Nucleus accumbens (tissue), 56 donors: ENCODE measurements at places on chromosomes 2 and 18.
A peak's percentile ranks its signal among the peaks of the same experiment; 100 is the strongest.

DNA sequence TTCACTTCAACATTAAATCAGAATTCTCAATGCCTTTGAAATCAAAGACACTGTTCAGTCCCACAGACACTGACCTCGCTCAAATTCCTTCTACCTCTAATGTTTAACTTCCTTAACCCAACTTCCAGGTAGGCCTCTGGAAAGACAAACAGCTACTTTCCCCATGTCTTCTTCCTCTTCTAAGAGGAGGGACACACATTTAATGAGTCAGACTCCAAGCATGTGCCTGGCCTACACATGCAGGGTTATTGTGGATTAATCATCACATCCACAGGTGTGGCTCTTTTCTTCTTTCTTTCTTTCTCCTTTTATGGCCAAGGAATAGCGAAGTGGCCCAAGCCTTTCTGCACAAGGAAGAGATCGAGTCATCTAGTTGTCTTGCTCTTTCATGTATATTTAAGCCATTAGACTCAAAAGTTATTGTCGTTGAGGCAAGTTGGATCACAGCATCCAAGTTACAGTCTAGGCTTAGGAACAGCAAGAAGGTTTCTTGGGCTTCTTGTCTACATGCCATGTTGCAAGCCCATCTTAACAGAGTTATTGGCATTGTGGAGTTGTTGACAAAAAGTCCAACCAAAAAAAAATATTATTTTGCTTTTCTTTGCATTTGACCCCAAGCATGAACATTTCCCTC, 387.8 kb downstream of the IRS1 start:
- DNase-seq, result no peak

- no peak for DNase-seq
Observed at GRCh38 chr2:26136451-26136850, 36.4 kb upstream of the GAREM2 start.

DNA sequence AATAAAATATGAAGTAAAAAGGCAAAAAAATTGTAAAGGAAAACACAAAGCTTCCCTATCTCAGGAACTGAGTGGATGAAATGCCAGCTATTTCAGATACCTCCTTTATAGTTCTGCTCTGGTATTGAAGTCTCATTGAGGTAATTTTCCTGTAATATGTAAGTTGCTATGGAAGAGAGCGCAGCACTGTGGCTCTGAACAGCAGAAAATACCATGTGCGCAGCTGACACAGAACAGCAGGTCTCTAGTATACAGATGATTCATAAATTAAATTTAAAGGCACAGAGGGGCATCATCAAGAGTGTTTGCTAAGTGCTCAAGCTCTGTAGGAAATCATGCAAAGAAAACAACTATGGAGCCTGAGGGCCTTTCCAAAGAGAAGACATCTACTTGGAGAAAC, 315.3 kb upstream of the CDH7 start:
- DNase-seq, result no peak

DNA sequence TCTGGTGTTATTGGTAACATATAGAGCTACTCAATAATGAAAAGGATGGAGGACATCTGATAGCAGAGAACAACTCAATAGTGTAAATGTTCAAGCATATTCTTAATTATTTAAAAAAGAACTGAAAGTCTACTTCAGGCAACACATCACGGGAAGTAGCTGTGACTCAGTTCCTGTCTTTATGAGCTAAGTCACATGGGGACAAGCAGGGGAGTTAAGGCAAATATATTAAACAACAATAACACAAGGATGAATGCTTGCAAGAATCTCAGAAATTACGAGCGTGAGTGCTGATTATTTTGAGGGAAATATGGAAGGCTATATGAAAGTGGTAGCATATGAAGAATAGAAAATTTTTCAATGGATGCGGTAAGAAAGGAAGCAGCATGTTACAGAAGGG, 4.0 kb upstream of the HNMT start:
- no peak for DNase-seq

DNA sequence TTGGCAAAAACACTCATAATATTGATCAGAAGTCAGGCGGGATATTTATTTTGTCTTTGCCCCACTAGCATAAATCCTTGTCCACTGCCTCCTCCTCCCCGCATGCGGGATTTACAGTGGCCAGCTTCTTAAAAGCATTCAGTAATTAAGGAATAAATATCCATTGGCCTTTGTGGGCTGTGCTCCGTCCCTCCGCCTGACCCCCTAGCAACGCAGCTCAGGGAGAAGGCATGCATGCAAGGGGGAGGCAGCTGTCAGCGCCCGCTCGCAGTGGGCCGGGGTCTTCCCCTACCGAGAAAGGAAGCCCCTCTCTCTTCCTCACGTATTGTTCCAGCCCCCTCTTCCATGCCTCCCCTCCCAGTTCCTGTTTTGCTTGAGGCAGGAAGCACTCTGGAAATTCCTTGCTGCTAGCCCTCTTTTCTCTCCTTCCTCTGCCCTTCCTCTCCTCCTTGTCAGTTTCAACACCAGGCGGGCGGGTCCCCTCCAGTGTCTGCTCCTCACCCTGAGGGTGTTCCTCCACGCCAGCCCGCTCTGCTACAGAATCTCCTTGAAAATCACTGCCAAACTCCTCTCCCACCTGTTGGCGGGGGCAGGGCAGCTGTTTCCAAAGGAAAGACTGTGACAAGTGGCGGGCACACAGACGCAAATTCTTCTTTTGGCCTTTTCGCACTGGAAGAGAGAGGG, 60.1 kb downstream of the GBX2 start:
- no peak for DNase-seq

GRCh38 chr2:60422826-60423483, 130.5 kb downstream of the BCL11A start:
- DNase-seq, result no peak

GRCh38 chr18:24536834-24537233, 76.4 kb downstream of the HRH4 start:
- no peak for DNase-seq

GRCh38 chr18:55501982-55502710, 85.8 kb downstream of the TCF4 start:
- DNase-seq, result no peak

DNA sequence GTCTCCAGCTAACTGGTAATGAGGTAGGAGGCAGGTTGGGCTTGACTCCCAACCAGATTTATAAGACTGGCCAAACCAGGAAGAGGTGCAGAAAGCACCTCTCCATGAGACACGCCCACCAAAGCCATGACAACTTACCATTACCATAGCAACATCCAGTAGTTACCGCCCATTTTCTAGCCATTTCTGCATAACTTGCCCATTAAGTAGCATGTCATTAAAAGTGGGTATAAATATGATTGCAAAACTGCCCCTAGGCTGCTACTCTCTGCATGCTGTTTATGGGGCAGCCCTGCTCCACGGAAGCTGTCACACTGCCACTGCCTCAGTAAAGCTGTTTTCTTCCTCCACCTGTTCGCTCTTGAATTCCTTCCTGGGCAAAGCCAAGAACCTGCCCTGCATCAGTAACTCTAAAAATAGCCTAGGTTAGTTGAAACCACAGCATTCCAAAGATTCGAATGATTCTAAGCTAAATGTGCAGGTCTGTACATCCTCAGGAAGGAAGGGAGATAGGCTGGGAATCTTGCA, 131.9 kb downstream of the ATL2 start:
- no peak for DNase-seq

GRCh38 chr2:227482638-227483340, 10.8 kb downstream of the AGFG1 start:
- no peak for DNase-seq

DNA sequence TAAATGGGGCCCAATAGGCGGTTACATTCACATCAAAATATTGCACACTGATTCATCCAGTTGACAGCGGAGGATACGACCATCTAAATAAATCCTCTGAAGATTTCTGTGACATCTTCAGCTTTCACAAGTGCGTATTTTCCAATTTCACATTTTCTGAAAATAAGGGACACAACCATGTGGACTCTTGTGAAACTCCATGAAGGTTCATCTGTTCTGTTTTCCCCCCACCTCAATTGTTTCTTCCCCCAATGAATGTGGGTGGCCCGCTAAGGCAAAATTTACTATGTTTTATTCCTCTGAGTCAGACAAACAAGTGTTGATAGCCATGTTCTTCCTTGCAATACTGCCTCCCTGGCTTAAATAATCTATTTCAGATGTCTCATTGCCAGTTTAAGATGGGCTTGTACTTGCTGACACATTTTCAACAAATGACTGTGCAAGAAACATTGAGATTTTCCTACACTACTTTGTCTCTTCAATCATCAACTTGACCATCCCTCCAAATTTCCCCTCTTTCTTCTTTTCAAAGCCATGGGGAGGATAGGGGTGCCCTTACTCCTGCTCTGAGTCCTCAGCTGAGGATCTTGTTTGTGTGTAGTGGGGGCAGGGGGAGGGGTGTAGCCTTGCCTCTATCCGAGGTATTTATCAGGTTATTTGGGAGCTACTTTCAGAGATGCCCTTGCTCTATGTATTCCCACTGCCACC, 78.2 kb downstream of the BCL11A start:
- DNase-seq, result no peak

- no peak for DNase-seq
Observed at GRCh38 chr2:25043241-25043867, 1.5 kb downstream of the EFR3B start.

GRCh38 chr18:35387152-35387571, 10.0 kb upstream of the ZNF396 start:
- no peak for DNase-seq

DNA sequence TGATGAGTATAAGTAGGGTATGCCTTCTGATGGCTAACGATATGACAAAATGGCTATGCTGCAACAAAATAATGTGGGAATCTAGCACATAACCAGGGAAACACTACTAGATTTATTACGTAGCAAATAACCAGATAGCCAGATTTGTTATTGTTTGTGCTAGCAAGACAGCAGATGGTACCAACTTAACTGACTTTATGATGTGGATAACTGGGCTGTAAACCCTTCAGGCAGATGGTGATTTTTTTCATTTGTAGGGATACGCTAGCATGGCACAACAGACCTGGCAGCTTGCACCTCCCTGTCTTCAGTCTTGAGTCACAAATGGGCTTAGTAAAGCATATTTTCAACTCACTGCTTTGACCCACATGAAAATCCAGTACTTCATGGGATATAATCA, 48.7 kb downstream of the PRELID3A start:
- DNase-seq, result no peak

DNA sequence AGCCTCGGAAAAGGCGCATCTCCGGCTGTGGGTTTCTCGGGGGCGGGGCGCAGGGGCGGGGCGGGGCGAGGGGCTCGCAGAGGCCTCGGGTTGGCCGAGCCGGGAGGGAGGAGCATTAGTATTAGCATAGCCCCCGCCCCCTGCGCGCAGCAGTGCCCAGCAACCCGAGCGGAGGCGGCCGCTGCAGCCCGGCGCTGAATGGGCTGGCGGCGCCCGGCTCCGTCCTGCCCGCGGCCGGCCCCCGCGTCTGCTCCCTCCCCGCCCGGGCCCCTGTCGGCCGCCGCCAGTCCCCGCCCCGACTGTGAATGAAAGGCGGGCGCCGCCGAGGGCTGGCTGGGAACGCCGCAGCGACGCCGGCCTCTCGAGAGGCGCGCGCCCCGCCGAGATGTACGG, at the start of gene EFR3B:
TSS of gene EFR3B (plus strand) at position 149 of the 393 bp plus-strand sequence. CDS start at position 386, 237 bp downstream.
- peak; percentile 96 for DNase-seq

DNA sequence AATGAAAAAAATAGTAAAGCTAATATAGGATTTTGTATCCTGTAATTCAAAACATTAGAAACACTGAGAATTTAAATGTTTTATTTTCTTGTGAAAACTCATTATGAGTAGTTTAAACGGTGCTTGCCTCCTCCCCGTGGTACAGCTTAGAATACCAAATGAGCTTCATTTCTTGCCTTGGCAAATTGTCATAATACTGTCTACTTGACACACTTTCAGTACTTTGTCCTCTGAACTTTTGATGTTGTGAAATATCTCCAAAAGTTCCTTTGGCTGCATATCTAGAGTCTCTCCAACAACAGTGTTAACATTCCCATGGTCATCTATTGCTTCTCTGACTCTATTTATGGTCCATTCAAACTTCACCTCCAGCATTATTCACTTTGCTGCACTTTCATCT, 61.9 kb upstream of the EPB41L5 start:
- DNase-seq, result no peak

GRCh38 chr2:142893241-142893640, 15.8 kb downstream of the KYNU start:
- DNase-seq, result no peak

GRCh38 chr18:3059272-3059671, 46.3 kb upstream of the LPIN2 start:
- DNase-seq, result no peak

DNA sequence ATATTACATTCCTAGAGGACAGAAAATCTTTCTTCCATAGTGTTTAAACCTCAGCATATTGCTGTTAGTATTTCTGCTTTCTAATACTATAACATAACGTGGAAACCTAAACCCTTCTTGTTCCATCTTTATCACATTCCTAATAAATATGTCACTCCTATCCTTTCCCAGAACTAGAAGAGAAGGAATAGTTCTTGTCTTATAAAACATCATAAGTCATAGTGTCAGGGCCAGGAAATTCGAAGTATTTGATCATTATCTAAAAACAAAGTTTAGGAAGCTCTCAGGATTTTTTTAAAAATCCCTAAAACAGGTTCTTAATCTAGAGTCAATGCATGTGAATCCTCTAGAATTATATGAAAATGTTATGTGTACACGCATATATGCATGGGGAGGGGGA, 2.0 kb downstream of the NHEJ1 start:
- no peak for DNase-seq

- DNase-seq, result no peak
Observed at GRCh38 chr2:70936979-70937811, 1.5 kb downstream of the ATP6V1B1 start.

- no peak for DNase-seq
Observed at GRCh38 chr2:217325816-217326215, 466.0 kb upstream of the TNP1 start.

- DNase-seq, result no peak
Observed at GRCh38 chr18:74479486-74480148, 16.5 kb upstream of the CNDP2 start.

DNA sequence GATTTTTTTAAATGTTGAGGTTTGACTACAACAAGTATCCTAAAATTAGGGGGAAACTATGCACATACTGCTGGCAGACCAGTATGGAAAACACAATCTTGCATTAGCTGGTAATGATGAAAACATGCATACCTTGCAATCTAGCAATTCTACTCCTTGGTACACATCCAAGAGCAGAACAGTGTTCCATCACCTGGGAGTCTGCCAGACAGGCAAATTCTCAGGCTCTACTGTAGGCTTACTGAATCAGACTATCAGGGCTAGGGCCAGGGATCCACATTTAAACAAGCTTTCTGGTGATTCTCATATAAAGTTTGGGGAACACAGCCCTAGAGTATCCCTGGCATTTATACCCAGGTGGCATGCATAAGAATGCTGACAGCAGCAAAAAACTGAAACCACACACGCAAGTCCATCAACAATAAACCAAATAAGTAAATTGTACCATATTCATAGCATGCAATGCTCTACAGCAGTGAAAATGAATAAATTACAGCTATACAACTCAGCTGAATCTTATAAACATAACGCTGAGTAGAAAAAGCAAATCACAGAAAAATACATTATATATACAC, 13.6 kb downstream of the CDH2 start:
- no peak for DNase-seq

GRCh38 chr2:134675314-134675713, 43.5 kb downstream of the TMEM163 start:
- DNase-seq, result no peak

GRCh38 chr2:143607231-143608062, 478.2 kb downstream of the ARHGAP15 start:
- DNase-seq, result peak; percentile 2
